ENCODE measurements at places on chromosomes 4 and X.

DNA sequence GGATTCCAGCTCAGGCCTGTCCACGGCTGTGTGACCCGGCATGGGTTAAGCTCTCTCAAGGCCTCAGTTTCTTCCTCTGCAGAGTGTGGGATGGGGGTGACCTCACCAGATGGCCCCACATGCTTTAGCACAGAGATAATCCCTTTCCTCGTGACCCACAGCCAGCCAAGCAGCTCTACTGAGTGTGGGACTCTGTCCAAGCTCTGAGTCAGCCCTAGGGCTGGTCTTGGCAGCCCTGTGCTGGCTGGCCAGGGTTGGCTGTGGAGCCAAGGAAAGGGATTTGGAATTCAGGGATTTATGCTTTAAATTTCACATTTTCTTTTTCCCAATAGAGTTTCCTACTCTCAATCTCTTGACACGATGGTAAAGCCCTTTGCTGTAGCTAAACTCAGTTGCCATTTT, 19.7 kb upstream of the SPON2 start:
- no peak for DNase-seq

DNA sequence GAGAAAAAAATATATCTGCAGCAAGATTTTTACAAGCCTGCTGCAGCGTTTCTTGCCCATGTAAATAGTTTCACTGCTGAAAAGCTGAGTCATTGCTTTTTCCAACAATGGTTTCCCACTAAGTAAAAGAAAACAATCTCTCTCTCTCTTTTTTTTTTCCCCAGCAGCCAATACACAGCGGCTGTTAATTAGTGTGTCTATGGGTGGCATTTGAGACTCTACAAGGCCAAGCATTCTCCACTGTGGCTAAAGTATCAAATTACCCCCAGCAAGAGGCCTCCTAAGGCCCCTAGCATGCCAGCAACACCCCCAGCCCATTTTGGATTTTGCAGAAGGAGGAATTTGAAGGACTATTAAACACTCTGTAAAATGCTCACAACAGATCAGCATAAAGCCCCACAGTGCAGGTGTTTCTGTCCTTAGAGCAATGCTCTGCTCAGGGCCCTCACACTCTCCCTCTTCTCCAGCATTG, 837.4 kb downstream of the TRIML1 start:
- DNase-seq = no peak

DNA sequence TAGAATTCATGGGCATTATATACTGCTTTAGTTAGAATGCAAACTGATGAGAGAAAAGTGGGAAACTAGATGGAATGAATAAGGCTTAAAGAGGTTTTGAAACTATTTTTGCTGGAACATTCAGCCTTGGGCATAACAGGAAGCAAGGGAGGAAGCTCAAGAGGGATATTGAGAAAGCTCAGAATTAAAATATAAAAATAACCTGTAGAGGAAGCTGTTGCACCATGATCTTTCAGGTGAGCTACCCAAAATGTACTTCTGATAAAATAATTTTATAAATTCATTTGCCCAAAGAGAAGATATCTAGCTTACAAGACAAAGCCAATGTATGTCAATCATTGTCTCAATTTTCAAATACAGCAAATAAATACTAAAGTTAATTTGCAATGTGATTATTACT, 11.3 kb downstream of the GC start:
- DNase-seq = no peak

- no peak for DNase-seq
These were observed 7.9 kb upstream of the AMBN start for GRCh38 chr4:70583952-70584834.

- DNase-seq = no peak
These were observed 13.2 kb downstream of the CLDN34 start for GRCh38 chrX:9980401-9980800.
